ENCODE measurements at places on chromosomes 2 and 18. TPM values are rescaled to one million over a fixed set of nuclear protein-coding genes. Genes with fewer than 3 reads are reported as not detected.

Gene ASPRV1
- total RNA-seq: under 0.01 TPM

Gene SCYGR4
- not detected for total RNA-seq

Gene PSMG2
- 76.9 TPM for total RNA-seq

Gene KANSL1L
- total RNA-seq: 12.2 TPM

Gene HES6
- total RNA-seq: 2.0 TPM

Gene IL1R1
- total RNA-seq: 7.2 TPM

Gene UPP2
- not detected for total RNA-seq

Gene PROC
- under 0.01 TPM for total RNA-seq

Gene DUSP2
- 0.76 TPM for total RNA-seq

Gene DSG4
- not detected for total RNA-seq

Gene HSBP1L1
- total RNA-seq: 3.4 TPM

Gene MC4R
- total RNA-seq: not detected

Gene HMSD
- total RNA-seq: not detected

Gene APCDD1
- not detected for total RNA-seq

Gene GREB1L
- 11.3 TPM for total RNA-seq

Gene OR6B2
- total RNA-seq: not detected

Gene SOX11
- total RNA-seq: not detected

Gene RUFY4
- total RNA-seq: not detected
